Glutamatergic neuron (in vitro differentiated cells): ENCODE measurements at places on chromosomes 12 and 14.
A peak's percentile ranks its signal among the peaks of the same experiment; 100 is the strongest.

DNA sequence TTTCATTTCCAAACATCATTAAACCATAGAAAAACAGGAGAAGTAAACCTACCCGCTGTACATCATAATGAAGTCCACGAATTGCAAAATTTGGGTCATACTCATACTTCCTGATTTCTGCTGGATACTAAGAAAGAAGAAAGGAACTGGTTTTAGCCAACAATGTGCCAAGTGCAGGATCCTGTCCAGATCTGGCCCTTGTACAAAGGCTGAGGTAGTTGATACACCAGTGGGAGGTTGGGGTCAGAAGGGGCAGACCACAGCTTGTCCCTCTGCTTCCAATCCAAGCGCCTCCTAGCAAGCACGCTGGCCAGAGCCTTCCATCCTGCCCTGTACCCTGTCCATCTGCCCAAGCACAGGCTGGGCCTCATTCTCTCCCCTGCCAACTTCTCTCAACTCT, 34.2 kb downstream of the NT5DC3 start:
- DNase-seq = no peak

GRCh38 chr12:120981407-120981941, 3.1 kb downstream of the HNF1A start:
- no peak for DNase-seq

DNA sequence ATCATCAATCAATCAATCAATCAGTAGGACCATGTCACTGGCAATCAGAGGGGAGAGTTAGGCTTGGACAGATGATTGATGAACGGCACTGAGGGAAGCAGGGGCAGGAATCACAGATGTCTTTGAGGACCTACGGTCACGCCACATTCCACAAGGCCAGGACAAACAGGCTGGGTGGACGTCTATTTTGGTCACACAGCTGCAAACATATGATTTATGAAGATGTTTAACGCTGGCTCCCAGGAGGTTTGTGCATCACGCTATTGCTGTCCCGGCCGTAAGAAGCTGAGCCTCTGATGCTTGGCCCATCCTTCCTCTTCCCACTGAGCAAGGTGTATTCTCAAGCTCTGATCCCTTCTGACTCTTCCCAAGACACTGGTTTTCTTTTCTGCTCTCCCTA, 160.8 kb downstream of the FOXN3 start:
- DNase-seq = no peak

- DNase-seq = peak; percentile 39
Observed at GRCh38 chr14:55532645-55533344, 47.2 kb upstream of the KTN1 start.

- DNase-seq = no peak
Observed at GRCh38 chr12:93970900-93971688, 177.3 kb upstream of the PLXNC1 start.

DNA sequence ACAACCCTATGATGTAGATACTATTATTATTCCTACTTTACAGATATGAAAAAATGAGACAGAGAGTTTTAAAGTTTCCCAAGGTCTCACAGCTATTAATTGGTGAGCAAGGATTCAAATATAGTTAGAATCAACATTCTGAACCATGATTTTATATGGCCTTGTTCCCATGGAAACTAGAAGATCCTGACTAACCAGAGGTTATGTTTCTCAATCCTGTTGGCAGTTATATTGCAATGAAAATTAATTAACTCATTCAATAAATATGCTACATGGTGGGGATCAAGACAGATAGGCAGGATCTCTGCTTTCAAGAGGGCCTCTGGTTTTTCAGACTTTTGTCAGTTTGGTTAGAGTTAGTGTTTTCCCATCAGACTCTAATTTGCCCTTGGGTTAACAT, 9.3 kb upstream of the FUT8 start:
- no peak for DNase-seq

DNA sequence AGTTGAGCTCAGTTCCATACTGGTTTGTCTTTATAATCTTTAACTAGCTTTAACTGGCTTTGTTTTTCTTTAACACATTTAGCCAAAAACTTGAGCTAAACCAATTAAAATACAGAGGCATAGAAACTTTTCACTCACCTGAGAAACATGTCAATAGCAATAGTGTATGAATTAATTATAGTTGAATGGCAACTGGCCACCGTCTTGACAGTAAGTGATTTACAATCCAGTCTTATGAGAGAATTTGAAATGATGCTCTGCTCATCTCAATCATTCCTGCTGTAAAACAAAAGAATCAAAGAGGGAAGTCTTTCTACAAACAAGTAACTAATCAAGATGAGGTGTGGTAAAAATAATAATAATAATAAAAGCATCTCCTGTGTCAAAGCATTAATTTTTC, 86.6 kb upstream of the AMIGO2 start:
- no peak for DNase-seq

- DNase-seq = no peak
Observed at GRCh38 chr12:131106349-131106941, 152.7 kb downstream of the ADGRD1 start.

DNA sequence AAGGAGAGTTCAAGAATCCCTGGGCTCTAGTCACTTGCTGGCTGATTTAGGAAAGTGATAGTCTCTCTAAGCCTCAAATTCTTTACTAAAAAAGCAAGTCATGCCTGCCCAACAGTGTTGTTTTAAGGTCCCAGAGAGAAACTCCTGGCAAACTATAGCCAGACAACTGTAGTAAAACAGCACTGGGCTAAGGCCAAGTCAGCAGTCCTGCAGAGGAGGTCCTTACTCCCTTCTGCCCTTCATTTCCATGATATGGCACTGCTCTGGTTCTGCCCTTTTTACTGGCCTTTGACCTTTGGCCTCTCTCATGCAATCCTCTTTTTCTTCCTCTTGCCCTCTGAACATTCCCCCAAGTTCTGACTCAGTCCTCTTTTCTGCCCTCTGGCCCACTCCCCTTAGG, 74.9 kb downstream of the VWF start:
- DNase-seq = no peak

DNA sequence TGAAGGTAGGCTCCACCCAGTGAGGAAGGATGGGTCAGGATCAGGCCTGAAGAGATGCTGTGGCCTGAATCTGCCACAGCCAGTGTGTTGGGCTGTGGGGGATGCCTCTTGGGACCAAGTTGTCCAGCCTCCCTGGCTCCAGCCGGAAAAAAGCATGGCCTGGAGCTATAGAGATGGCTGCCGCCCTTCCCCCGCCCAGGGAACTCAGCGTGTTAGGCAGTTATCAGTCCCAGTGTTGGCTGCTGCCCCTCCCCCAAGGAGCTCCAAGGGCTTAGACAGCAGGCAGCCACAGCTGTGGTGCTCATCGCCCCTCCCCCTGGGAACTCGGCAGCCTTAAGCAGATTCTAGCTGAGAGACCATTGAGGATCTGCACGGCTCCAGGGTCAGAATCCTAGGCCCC, 158.0 kb downstream of the CAPZA3 start:
- peak; percentile 98 for DNase-seq

DNA sequence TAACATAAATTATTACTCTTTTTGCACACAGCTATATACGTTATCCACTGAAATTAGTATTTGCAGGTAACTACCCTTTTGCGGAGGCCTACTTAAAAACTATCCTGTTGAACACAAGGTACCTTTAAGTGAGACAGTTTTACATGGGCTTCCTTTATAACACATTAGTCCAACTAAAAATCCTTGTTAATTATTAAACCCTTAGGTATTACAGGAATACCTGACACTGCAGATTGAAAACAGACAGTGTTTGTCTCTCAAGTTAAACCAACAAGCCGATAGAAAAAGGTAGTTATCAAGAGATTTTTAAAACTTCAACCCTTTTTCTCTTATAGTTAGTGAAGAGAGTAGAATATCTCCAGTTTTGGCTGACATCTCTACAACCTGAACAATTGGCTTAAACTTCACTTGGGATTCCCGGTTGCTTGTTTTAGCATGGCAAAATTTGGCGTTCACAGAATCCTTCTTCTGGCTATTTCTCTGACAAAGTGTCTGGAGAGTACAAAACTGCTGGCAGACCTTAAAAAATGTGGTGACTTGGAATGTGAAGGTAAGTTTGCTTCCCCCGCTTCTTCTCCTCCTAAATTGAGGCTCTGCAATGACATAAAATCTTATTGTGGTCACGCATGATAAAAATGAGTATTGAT, at the start of gene MIA2:
Gene MIA2, plus strand, starts transcription at position 236 of the 647 bp plus-strand sequence. Its CDS starts 200 bp downstream, at position 436.
- DNase-seq = no peak

DNA sequence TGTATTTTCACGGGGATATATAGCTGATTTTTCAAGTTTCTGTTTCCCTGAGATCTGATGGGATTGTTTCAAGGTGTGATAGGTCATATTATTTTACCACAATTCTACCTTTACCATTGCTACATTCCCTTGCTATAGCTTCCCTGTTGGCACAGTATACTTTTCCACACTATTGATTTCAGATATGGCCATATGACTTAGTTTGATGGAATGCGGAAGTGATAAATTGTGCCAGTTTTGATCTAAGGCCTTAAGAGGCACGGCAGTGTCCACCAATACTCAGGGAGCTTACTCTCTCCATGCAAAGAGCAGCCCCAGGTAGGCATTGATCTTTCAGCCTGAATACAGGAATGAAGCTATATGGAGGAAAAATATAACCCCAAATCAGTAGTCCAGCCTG, 315.7 kb downstream of the SLC16A7 start:
- no peak for DNase-seq

DNA sequence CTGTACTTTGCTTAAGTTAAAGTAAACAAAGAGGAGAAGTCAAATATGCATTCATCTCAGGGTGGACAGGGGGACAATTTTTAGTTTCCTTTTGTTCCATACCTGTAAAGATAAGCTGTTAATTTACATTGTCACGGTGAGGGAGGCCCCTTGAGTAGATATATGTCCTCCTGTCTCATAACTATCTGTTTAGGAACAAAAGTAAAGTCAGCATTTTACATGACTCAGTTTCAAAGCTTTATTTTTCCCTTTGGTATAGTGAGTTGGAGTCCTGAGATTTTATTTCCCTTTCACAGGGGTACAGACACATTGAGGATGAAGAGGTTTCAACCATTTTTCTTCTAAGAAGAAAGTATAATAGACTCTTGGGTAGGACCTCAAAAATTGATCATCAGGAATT, 50.1 kb downstream of the TESPA1 start:
- no peak for DNase-seq

DNA sequence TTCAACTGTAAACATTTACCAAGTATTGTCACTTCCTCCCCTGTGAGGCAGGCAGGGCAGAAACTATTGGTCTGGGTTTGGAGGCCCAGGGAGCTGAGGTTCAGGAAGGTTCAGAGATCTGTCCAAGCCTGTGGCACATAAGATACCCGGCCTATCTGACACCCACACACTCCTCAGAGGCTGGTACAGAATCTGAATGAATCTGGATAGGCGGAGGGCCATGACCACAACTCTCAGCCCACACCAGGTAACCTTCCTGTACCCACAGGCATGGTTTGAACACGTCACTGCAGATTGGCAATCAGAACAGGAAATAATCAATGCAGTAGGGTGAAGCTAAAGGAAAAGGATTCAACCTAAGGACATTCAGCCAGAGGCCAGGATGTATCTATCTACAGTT, 92.8 kb upstream of the TMCC3 start:
- DNase-seq = no peak

GRCh38 chr12:45666396-45666795, 63.1 kb upstream of the ARID2 start:
- no peak for DNase-seq

DNA sequence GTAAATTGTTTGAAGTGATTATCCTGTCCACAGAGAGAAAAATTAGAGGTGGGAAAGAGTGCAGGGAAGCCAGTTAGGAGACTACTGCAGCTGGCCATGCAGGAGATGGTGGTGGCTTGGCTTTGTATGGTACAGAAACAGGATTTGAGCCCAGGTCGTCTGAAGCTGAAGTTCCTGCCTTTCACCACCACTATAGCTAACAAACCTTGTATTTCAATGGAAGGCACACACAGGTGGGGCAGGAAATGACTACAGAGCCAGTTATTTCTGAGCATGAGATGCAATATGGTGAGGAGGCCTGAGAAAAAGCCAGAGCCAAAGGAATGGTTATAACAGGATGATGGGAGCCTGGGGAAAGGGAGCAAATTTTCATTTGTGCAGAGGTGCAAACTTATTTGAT, 103.9 kb downstream of the BTG1 start:
- no peak for DNase-seq

DNA sequence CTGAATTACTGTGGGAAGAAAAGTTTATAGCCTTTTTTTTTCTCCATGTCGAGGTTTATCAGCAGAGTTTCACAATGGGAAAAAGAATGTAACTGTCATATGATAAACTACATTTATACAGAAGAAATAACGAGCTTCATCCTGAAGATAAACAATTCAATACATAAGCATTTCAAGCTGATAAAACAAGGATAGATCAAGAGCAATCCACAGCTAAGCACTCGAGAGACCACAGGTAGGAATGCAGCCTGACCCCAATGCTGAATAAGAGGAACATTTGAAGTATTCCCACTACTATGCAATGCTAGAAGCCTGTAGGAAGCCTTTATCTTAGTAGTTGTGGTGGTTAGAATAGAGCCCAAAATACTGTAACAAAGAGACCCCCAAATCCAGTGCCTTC, 32.6 kb upstream of the DAAM1 start:
- DNase-seq = no peak

DNA sequence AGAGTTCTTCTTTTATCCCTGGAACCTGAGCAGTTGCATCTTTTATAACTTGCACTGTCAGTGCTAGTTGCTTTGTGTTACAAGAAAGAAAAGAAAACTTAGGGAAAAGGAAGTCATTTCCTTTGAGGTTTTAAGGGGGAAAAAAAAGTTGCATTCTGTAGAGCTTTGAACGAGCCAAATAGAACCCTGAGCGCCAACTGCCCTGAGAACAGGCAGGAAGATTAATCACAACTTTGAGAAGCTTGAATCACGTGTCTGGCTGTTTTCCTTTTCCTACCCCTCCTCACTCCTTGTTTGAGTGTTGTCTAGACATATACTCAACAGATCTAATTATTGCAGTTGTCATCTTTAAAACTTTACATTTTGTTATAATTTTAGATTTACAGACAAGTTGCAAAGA, 12.5 kb downstream of the PCNX1 start:
- DNase-seq = no peak

DNA sequence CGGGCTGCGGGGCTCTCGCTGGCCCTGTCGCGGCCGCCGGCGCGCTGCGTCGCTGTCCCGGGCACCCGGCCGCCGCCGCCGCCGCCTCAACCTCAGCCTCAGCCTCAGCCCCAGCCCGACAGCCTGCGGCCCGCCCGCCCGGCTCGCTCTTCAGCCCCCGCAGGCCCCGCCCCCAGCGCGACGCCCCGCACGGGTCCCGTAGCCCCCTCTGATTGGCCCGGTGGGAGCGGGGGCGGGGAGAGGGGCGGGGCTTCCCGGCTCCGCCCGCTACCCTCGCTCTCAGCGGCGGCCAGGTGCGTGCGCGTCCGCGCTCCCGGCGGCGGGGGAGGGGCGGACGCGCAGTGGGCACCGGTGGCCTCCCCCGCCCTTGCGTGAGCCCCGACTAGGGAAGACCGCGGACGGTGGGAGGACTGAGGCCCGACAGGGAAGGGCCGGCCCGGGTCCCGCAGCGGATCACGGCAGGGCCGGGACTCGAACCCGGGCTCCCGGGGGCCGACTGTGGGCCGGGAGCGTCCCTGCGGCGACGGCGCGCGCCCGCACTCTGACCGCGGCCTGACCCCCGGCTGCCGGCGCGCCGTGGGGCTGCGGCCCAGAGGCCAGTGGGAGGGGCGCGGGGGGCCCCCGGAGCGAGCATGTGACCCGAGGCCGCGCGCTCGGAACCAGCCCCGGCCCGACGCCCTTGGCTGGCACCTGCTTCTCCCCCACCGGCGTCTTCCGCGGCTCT, at the start of gene PPP1R13B:
Gene PPP1R13B, minus strand, starts transcription at position 125 of the 724 bp plus-strand sequence. CDS start 268 bp downstream, outside the sequence.
- peak; percentile 97 for DNase-seq
